ENCODE measurements at places on chromosomes 5 and 9.

DNA sequence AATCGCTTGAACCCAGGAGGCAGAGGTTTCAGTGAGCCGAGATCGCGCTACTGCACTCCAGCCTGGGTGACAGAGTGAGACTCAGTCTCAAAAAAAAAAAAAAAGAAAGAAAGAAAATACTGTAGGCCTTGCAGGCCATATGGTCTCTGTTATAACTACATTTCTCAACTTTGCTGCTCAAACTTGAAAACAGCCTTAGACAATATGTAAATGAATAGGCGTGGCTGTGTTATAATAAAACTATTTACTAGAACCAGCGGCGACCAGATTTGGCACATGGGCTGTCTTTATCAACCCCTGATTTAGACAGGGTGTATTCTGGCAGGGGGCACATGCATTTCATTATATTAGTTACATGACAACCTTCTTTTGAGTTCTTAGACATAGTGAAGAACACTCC, 130.0 kb downstream of the C9orf152 start:
- no peak for DNase-seq

DNA sequence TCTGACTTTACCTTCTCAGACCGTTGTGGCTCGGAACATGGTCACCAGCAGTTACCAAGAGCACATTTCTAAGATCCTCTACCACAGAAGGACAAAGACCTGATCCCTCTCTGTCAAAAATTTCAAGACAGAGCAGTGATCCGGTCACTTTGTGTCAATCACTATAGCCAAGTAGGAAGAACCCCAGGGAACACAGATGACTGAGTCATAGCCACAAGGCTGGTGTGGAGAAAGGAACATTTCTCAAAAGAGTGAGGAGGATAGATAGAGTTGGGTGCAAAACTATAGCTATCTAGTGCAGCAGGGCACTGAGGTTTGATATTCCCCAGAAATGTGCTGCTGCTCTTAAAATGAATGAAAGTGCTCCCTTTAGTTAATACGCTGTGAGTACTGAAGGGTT, 130.7 kb upstream of the SMIM23 start:
- DNase-seq: no peak

- no peak for DNase-seq
Measured at GRCh38 chr5:39902626-39903025, 477.8 kb upstream of the DAB2 start.

GRCh38 chr5:26237489-26237888, 800.9 kb downstream of the CDH9 start:
- no peak for DNase-seq

DNA sequence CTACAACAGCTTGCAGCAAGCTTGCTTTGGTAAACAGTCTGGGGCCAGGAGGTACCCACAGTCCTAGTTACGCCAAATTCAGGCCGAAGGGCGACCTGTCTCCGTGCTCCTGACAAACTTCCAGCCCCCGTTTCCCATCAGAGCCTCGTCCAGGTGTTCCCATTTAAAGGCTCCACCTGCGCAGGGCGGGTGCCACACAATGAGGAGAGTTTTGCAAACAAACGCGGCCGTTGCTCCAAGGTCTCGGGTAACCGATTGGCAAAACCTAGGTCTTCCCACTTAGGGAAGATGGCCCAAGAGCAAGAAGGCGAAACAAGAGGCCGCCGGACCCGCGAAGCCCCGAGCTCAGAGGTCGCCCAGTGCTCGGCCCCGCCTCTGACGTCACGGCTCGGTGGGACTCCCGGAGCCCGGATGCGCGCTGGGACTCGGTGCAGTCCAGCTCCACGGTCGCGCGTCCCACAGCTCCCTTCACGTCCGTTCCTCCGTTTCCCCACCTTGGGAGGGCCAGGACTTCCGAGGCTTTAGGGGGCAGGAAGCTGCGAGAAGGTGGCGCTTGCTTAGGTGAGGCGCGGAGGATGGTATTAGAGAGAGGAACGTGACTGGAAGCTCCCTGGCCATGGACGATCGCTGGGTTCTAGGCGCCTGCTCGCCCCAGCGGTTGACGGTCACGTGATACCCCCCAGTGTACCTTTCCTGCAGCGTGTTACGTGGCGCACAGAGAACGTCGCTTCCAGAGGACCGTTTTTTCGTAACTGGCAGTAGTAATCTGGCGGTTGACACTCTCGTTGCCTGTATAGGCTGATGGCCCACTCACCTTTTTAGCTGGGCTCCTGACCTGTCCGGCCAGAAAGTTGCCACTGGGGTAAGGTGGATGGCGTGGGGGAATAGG, 41.8 kb upstream of the KDM4C start:
- DNase-seq: no peak

GRCh38 chr5:54804086-54804485, 181.3 kb downstream of the ESM1 start:
- no peak for DNase-seq

DNA sequence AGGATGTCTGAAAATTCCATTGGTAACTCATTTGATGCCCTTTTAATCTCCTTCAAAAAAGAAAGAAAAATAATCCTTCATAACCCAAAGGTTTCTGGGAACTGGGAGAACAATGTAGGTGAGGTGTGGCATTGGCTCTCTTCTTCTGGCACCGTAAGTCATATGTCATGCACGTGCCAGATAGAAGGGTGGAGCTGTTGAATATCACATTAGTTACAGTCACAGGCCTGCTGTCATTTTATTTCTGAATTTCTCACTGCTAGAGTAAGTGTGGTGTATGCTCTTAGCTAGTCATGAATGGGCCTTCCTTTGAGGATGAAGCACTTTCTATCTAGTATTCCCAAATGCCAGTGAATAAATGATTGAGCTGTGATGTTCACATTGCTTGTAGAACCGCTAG, 201.8 kb upstream of the SGCD start:
- no peak for DNase-seq

GRCh38 chr9:112176524-112176923, 1.4 kb upstream of the SUSD1 start:
- DNase-seq: no peak

DNA sequence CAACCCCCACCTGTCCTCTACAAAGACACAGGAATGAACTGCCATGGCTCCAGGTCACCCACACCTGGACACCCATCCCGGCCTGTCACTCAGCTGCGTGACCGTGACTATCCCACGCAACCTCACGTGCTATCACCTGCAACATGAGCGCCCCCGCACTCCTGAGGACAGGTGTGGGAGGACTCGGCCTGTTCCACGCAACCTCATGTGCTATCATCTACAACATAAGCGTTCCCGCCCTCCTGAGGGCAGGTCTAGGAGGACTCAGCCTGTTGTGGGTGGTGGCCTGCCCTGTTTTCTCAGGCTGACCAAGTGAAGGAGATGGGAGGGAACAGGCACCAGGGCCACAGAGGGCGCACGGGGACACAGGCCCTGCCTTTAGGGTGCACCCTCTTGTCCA, 4.1 kb downstream of the QSOX2 start:
- no peak for DNase-seq

GRCh38 chr9:129439242-129439641, 181.7 kb downstream of the C9orf50 start:
- no peak for DNase-seq

DNA sequence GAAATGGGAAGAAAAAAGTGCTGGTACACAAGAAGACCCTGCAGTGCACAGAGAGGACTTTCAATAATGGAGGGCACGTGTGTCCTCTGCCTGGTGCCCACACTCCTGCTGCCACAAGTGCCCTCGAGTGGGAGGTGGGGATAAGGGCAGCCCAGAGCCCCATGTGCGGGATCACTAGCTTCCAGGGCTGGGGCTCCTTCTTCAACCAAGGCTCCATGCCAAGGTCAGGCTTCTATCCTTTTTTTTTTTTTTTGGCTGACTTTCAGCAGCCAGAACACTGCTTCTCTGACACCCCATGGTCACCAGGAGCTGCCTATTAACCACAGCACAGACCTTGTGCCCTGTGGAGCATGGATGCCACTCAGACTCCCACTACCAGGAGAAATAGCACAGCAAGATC, 7.5 kb downstream of the ACSL6 start:
- no peak for DNase-seq

DNA sequence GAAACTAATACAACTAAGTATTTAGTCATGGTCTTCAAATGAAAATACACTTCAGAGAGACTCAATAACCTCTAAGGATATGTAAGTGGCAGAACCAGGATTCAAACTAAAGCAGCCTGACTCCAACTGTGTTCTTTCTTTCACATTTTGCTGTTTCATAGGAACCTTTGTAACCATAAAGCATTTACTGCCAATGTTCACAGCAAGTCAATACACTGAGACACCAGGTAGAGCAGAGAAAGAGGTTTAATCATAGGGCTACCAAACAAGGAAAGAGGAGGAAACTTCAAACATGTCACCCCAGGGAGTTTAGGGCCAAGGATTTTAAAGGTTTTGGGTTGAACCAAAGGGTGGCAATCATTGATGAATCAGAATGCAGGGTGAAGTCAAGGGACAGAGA, 263.1 kb upstream of the PTGER4 start:
- no peak for DNase-seq

- DNase-seq: no peak
Measured at GRCh38 chr9:135239769-135240141, 152.3 kb downstream of the OLFM1 start.

DNA sequence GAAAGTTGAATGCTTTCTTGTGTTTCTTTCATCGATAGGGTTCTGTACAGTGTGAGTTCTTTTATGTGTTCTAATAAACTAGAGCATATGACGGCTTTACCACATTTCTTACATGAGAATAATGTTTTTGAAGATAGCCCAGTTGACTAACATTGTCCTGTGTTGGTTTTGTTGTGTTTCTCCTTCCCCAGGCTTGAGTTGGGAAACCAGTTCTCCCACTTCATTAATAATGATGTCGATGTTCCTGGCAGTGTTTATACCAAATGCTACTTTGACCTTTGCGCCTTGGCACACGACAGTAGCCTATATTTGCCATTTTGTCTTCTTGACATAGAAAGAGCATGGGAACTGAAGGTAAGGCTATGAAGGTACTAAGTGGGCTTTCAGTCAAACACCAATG, 14.4 kb upstream of the ZNF782 start:
- no peak for DNase-seq

DNA sequence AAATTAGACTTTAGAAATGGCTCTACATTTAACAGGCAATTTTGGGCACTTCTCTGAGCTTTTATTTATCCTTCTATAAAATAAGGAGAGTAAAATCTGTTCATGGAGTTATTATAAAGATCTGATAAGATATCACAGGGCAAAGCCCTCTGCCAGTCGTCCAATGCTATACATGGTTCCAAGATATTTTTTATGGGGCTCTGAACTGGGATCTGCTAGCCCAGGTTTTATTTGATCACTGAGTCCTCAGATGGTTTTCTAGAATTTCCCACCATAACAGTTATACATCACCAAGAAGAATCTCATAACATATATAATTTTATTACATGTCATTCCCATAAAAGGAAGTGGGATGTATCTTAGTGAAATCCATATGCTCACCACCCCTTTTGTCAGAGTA, 23.2 kb upstream of the IQGAP2 start:
- DNase-seq: no peak

GRCh38 chr5:175828651-175829050, 42.7 kb upstream of the CPLX2 start:
- DNase-seq: no peak

GRCh38 chr5:5220901-5221631, 80.9 kb downstream of the ADAMTS16 start:
- DNase-seq: no peak

DNA sequence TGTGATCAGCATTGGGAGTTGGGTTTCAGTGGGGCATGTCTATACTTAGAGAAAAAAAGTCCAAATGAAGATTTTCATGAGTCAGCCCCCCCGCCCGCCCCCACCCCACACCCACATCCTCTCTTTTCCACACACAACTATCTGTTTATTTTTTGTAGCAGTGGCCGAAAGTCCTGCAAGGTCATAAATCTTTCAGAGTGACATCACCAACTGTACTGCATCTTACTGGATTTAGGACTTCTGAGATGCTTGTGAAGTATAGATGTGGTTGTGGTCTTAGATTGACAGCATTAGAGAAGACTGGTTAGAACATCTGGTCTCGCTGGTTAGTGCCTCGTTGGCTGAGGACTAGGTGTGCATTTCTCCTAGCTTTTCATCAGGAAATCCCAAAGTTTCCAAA, 7.3 kb upstream of the ROPN1L start:
- DNase-seq: no peak

- no peak for DNase-seq
Measured at GRCh38 chr5:74631081-74631953, 9.2 kb downstream of the ENC1 start.

DNA sequence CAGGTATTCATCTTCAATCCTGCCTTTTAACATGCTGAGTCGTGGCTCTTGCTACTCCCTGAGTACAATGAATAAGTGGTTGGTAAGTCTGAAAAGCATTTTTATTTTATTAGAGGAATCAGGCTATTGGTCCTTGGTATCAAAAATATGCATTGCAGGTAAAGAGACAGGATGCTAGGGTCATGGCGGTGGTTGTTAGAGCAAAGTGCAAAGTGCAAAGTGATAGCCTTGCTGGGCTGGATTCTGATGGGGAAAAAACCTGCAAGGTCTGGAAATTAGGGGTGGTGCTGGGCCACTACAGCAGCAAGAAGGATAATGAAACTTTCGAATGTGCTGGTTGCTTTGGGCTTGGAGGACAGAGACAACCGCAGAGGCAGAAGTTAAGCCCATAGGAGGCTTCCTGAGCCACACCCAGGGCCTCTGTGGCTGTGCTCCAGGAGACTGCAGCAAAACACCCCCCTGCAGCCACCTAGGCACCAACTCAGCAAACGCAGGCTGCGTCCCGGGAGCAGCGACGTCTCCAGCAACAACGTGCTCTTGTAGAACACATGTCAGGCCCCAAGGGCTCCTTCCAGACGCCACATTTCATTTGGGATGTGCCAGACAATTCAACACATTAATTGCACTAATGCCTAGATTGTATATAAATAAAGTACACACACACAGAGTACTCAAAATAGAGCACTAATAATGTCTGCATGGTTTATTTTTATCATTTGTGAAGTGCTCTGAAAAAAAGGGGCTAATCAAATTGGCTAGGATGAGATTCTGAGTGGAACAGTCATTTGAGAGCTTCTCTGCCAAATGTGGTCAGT, 149.8 kb upstream of the RAPGEF1 start:
- DNase-seq: no peak

- no peak for DNase-seq
Measured at GRCh38 chr9:22143799-22144625, 134.9 kb upstream of the CDKN2B start.

GRCh38 chr5:54595721-54596120, 78.2 kb downstream of the SNX18 start:
- no peak for DNase-seq

Measured in NCI-H1105 treated with DMSO at 0.1 percent for 48 hours (cell line).